Ammon's horn (tissue), 1 donor: ENCODE measurements at places on chromosomes 11 and 22.

GRCh38 chr11:132648851-132649250, 883.5 kb downstream of the OPCML start:
- no peak for DNase-seq

DNA sequence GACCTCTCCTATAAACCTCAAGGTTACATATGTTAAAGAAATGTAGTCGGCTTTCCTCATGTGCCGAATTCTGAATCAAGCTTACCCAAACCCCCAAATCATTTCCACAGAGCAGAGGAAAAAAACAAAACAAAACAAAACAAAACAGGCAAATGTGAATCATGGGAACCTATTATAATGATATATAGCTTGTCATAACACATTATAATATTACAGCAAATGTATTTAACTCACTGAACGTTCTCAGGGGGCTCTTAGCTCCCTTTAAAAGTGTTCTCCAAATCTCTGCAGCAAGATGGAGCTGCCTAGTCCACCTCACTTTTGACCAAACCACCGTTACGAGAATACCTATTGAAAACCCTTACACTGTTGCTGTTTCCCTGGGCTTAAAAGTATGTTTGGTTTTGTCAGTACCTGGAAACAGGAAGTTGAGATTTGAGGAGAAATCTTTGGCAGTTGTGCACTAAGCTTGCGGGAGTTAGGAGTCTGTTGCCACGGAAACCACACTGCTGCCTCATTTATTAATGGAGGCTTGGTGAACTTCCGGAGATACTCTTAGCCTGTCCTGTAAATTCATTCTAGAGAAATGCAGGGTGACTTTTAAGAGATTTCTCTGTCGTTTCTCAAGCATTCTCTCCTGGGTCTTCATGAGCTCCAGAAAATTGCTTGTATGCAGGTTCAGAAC, 167.0 kb upstream of the RASSF10 start:
- DNase-seq, result peak; percentile 61

- DNase-seq, result no peak
Measured at GRCh38 chr11:69546735-69547370, 65.4 kb downstream of the LINC01488 start.

DNA sequence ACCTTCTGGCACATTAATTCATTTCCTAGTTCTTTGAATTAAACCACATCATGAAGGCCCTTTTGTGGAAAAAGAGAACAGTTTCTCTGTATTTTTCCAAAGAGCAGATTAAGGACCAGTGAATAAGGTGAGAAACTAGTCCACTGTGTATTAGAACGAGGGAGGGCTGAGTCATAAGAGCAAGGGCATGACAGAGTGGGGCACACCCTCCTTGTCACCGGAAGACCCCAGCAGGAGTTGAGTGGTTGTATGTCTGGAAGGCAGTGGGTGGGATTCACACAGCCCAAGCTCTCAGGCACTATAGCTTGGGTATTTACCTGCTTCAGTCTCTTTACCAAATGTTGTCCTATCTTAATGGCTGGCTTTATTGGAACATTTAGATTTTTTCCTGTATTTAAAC, 86.8 kb downstream of the BMAL1 start:
- DNase-seq, result no peak

DNA sequence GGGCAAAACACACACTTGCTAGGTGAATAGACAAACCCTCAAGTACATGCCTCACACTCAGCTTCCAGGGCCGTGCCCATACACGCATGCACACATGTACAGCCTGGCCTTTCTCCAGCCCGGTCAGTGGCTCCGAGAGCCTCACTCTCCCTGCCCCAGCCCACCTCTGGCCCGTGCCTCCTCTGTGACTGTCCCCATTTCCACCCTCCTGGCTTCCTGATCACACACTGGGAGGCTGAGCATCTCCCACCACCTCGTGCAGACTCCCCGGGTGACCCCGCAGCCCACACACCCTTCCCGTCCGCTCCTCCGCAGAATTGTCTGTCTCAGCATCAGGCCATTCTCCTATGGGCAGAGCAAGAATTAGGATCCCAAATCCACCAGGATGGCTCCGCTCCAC, 634.1 kb downstream of the TBC1D22A start:
- DNase-seq, result no peak

DNA sequence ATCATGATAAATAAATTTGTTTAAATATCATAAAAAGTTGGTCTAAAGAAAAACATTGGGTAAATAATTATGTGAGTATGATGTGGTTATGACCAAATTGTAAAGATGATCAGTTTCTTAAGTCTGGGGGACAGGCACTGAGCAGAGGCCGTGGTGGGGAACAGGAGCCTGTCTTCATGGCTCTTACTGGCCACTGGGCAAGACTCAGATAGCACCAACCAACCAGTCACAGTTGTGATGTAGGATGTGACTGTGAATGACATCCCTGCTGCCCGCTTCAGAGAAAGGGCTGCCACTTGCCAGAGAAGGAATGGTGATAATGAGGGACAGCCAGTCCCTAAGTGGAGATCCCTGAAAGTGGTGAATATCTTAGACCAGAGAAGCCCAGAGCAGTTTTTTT, 7.0 kb downstream of the PTPRJ start:
- DNase-seq, result no peak

DNA sequence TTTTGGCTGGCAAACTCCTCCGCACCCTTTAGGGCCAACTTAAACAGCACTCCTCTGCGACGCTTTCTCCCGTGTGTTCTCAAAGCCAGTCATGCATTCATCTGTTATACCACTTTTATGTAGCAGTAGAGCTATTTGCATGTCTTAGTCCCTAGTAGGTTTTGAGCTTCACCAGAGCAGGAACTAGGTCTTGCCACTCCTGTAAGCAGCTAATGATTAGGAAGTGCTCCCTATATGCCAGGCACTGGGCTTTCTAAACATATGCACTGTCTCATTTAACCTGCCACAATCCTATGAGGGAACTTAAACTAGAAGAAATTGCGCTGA, 180.8 kb downstream of the DBX1 start:
- no peak for DNase-seq

- no peak for DNase-seq
Measured at GRCh38 chr11:457111-457760, 7.2 kb downstream of the PTDSS2 start.

DNA sequence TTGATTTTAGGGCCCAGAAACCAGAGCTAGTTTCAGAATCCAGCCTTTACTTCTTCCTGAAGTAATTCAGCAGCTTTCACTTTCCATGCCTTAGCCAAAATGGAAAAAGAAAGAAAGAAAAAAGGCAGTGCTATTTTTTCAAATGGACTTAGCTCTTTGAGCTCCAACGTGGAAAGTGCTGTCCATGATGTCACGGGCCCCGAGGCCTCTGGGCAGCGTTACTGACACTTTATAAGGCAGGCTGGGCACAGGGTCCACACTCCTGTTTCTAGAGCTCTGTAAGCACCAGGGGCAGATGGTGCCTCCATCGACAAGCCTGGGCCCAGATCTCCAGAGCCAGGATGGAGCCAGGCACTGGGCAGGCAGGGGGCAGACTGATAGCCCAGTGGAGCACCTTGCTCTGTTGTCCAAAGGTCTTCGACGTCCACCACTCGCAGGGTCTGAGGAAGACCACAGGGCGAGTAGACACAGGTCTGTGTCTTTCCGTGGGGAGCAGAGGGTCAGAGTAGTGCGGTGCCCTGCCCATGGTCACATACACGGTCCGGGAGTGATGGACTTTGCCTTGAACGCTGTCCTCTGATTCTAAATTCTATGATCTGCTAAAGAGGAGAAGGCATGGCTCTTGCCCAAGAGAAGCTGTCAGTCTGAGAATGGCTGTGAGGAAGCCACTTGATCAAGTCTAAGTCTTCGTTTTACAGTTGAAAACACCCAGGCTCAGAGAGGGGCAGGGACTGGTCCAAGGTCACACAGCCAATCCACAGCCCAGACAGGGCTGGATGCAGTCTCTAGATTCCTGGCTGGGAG, 22.0 kb upstream of the WNT11 start:
- DNase-seq, result no peak

DNA sequence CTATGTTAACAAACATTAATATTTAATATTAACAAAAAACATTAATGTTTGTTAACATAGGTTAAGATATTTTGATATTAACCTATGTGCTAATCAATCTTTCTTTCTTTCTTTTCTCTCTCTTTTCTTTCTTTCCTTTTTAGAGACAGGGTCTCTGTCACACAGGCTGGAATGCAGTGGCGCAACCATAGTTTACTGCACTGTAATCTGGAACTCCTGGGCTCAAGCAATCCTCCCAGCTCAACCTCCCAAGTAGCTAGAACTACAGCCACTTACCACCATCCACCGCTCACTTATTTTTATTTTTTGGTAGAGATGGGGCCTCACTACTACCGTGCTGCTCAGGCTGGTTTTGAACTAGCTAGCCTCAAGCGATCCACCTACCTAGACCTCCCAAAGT, 13.2 kb downstream of the SIK3 start:
- no peak for DNase-seq

DNA sequence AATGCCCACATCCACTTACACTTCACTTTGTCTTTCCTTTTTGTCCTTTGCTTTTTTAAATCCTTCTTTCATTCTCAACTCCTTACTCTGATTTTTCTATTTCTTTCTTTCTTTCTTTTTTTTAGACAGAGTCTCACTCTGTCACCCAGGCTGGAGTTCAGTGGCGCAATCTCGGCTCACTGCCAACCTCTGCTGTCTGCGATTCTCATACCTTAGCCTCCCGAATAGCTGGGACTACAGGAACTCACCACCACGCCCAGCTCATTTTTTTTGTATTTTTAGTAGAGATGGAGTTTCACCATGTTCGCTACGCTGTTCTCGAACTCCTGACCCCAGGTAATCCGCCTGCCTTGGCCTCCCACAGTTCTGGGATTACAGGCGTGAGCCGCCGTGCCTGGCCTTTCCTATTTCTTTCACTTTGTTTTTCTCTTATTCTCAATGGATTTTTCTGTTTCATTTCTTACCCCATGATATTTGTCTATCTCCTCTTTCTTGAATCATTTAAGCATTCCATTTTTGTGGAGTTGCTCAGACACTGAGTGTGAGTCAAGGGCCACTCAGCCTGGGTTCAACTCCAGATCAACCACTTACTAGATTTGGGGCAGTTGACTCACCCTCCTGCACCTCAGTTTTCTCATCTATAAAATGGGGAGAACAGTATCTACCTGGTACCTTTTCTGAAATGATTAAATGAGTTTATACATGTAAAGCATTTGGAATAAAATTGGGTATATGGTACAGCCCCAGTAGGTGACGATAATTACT, 7.6 kb downstream of the KCNJ5 start:
- no peak for DNase-seq

DNA sequence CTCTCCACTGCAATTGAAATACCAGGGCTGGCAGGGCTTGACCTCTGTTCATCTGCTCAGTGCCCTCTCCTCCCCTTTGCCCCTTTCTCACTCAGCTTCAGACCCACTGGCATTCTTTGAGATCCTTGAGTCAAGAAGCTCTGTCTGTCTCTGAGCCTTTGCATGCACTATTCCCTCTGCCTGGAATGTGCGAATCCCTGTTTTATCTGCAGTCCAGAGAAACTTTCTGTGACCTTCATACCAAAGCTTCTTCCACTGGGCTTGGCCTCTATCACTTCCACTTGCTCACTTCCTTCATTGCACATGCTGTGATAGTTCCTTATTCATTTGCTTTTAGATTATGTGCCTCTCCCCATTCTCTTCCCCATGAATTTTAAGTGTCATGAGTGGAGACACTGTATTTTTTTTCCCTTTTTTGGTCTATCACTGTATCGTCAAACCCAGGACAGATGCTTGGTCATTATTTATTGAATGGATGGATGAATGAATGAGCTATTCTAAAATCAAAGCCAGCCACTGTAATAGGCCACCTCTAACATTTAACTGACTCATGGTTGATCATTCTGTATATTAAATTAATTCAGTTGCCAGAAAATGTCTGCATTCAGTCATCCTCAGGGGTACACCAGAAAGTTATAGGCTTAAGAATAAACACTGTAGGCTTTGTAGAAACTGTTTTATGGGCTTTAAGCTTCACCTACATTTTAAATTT, 88.7 kb upstream of the TIMP3 start:
- DNase-seq, result no peak

- no peak for DNase-seq
Measured at GRCh38 chr22:29879753-29880152, 3.2 kb upstream of the MTMR3 start.

DNA sequence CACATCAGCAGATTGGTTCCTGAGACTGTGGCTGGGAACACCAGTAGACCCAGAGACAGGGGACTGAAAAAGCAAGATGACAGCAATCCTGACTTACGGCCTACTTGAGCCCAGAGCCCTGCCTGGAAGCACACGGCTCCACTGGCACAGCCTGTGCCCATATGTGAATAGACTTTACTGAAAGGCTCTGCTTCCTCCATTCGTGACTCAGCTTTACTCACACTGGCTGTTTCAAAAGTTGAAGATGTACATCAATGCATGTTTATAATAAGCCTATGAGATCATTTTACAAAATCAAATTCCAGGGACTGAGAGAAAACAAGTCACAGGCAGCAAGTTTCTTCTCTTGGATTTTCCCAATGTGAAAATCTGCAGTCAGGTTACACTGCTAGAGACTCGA, 134.6 kb upstream of the TEAD1 start:
- DNase-seq, result peak; percentile 21

DNA sequence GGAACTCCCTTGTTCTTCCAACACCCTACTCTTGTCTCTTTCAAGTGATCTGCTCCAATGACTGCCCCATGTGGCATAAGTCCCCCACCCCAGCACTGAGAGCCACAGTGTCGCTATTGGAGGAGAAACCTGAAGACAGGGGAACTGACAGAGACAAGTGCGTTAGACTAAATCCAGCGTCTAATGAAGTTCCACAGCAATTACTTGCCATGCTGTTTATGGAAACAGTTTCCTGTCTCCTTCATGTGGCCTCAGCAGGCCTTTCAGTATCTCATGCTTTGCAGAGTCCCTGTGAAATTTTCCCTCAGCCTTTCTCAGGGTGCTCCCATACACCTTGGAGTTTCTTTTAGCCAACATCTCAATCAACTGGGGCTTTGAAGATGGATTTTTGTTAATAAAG, 277.4 kb downstream of the ETS1 start:
- no peak for DNase-seq

GRCh38 chr22:45608763-45609180, 62.9 kb upstream of the ATXN10 start:
- DNase-seq, result no peak

DNA sequence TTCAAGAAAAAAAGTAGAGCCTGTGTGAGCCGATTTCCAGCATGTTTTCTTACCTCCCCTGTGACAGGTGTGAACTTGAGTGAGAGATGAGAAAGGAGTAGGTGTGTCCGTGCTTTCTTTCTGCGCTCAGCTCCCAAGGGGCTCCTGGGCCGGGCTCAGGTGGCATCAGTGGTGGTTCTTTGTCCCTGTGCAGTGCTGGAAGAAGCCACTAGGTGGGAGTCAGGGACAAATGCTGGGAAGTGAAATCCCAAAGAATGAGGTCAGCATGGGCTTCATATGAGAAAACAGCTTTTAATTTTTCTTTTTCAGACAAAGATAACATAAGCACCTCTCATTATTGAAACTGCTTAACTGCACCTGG, 57.8 kb downstream of the PPFIBP2 start:
- DNase-seq, result peak; percentile 88
